ENCODE measurements at places on chromosomes 5 and 9.

GRCh38 chr9:99012957-99013512 lies 69.3 kb downstream of the COL15A1 start:
- DNase-seq = no peak

DNA sequence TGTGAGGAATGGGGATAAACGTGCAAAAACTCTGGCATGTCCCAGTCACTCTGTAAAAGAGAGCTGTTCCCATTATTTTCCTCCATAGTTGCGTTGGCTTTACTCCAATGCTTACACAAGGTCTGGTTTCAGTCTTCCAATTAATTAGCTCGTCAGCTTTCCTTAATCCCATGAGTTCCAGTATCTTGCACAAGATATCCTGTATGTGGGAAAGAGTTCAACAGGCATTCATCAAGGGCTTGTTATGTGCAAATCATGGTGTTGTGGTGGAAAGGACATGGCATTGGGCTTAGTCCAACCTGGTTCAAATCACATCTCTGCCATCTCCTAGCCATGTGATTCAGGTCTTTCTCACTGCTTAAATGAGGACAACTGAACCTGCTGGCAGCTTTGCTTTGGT lies 77.5 kb upstream of the PANK3 start:
- DNase-seq = no peak

GRCh38 chr5:95870105-95870672 lies 47.7 kb upstream of the GLRX start:
- DNase-seq = peak; percentile 26

- no peak for DNase-seq
Observed at GRCh38 chr5:72067682-72068470, 39.4 kb upstream of the MAP1B start.

GRCh38 chr5:163540696-163541095 lies 35.3 kb downstream of the MAT2B start:
- DNase-seq = no peak

Data from stimulated activated CD4-positive, alpha-beta T cell treated with anti-CD3 and anti-CD28 coated beads, Interleukin-2, amount 100 ng/mL, for 48 hours (primary cell).